ENCODE measurements at places on chromosomes 11 and 22.

- no peak for DNase-seq
Observed at GRCh38 chr22:49163258-49163959, 664.3 kb downstream of the BRD1 start.

- no peak for DNase-seq
Observed at GRCh38 chr11:15493066-15493465, 378.3 kb downstream of the INSC start.

DNA sequence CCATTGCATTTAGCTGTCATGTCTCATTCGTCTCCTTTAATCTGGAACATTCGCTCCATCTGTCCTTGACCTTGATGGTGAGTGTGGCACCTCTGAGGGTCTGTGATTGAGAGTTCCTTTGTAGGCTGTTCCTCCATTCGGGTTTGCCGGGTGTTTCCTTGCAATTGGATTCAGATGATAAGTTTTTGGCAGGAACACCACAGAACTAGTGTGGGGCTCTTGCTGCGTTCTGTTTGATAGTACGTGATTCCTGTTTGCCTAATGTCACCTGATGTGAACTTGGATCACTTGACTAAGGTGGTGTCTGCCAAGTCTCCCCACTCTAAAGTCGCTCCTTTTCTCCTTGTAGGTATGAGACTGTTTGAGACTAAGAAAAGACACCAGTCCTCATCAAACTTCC is 109.7 kb upstream of the TMEM45B start:
- DNase-seq: no peak

- DNase-seq: no peak
Observed at GRCh38 chr11:65646958-65647701, 9.2 kb downstream of the SIPA1 start.

GRCh38 chr11:14118072-14118471 is 155.5 kb downstream of the SPON1 start:
- no peak for DNase-seq

DNA sequence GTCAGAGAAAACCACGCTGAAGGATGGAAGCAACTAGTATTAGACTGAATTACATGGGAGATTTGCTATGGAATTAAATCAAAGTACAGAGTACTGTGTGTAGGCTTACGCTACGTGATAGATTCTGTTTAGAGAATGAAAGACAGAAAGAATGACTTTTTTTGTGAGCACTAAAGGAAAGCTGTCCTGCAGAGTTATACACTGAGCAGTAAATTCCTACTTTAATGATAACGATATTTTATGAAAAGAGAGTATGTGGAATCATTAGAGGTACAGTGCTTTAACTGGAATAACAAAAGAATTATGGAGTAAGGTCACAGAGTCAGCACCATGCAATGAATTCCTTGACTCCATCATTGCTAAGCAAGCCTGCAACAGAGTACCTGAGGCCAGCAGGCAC is 295.3 kb upstream of the SYN3 start:
- no peak for DNase-seq

DNA sequence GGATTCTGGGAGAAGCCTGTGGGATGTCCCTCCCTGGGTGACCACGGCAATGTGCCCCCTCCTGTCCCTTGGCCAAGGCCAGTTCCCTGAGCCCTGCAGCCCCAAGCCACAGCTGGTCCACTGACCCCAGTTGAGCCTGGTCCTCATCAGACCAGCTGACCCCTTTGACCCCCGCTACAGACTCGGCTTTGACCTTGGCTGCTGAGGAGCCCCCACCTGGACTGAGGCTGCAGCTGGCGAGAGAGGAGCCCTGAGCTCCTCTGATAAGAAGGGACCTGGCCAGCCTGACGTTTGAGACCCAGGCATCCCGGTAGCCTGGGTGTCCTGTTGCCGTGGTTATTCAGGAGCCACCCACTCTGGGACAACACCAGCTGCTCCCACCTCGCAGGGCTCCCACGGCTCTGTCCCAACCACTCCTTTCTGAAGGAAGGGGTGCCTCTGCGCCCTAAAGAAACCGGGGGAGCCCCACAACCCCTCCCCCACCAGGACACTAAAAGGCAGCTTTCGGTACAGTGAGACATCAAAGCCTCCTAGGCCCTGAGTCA is 3.0 kb downstream of the ASCL2 start:
- DNase-seq: no peak

GRCh38 chr11:8724682-8725081 is 42.1 kb downstream of the RPL27A start:
- no peak for DNase-seq

DNA sequence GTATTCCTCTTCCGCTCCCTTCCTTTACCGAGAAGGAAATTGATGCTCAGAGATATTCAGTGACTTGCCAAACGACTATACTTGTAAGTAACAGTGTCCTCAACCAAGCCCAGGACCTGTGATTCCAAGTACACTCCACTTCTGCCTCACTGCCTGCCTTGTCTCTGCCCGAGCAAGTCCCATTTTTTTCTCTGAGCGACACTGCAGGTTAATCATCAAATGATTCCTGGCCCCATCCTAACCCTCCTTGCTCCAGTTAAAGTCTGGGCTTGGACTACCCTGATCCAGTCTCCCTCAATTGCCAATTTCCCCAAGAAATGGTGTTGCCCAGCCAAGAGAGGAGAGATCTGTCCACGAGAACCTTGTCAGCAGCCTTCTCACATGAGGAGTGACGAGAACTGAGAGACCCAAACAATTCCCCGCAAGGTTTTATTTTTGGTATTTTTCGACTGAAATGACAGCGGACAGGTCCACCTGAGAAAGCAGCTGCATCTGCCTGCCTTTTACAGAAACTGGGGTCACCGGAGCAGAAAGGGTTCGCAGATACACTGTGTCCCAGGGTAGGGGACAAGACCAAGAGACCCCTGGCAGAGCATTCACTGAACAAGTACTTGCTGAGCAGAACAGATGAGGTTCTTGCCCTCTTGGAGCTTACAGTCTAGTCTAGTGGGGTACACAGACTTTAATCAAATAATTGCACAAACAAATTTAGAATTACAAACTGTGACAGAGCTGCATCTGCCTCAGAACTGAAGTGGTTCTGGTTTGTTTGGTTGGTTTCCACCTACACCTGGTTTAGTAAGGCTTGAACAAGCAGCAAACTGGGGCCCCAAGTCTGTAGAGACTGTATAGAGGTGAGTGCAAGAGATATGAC is 11.4 kb downstream of the POU2AF1 start:
- DNase-seq: no peak

DNA sequence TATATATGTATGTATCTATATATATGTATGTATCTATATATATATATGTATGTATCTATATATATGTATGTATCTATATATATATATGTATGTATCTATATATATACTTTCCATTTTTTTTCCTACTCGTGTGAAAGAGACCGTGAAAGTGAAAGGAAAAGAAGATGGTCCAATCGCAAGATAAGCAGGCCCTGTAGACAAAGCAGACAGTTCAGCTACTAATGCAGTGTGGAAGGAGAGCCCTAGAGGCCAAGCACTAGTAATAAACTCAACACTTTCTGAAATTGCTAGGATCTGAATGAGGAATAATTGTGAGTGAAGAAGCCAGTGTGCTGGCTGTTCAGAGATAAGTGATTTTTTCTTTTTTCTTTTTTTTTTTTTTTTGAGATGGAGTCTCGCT is 47.2 kb downstream of the MCHR1 start:
- DNase-seq: no peak
